Stimulated activated CD4-positive, alpha-beta T cell treated with anti-CD3 and anti-CD28 coated beads, Interleukin-15, amount 100 ng/mL, for 1 hour (primary cell): ENCODE measurements at places on chromosomes 4 and X.

DNA sequence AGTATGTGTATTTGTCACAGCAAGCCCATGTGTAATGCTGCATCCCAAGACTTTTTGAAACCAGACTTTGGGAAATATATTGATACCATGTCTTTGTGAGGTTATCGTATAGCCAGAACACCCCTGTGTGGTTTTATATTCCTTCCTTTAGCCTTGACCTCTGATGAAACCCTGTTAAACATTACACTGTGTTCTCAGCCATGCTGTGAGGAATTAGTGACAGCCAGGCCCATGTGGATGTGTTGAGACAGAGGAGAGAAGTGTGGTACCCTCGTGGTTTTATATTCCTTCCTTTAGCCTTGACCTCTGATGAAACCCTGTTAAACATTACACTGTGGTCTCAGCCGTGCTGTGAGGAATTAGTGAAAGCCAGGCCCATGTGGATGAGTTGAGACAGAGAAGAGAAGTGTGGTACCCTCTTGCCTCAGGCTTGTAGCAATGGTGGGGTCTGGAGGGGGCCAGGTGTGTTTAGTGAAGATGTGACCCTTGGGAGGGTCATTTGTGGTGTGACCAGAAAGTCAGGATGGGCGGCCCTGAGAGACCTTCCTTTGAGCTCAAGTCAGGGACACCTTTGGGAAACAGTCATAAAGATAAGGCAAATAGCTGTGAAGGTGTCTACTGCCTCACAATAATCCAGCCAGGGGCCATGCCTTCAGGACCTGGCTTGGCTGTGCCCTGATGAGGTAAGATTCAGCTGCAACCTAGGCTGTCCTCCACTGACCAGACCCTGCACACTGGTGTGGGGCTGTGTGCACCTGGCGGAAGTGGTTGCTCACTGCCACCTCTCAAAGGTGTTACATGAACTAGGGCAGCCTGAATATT is 110.0 kb downstream of the IRF2 start:
- DNase-seq = no peak

- no peak for DNase-seq
These were observed 61.6 kb downstream of the HPGD start for GRCh38 chr4:174460684-174461083.

- DNase-seq = no peak
These were observed 34.2 kb upstream of the SULT1E1 start for GRCh38 chr4:69894186-69894585.

GRCh38 chrX:152847281-152847680 is 16.4 kb downstream of the NSDHL start:
- no peak for DNase-seq

- DNase-seq = no peak
These were observed 61.9 kb downstream of the ASB9 start for GRCh38 chrX:15207994-15208393.

GRCh38 chr4:4919927-4920326 is 60.5 kb downstream of the MSX1 start:
- DNase-seq = no peak

DNA sequence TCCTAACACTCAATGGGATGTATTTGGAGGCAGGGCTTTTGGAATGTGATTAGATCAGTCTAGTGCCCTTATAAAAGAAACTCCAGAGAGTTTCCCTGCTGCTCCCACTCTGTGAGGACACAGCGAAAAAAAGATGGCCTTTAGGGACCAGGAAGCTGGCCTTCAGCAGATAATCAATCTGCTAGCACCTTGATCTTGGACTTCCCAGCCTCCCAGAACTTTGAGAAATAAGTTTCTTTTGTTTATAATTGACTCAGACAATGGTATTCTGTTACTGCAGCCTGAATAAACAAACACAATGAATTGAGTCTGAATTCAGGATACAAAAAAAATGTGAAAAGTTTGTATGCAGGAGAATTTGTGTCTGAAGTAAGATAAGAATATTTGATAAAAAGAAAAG is 842.1 kb downstream of the FSTL5 start:
- no peak for DNase-seq

GRCh38 chr4:8069102-8069752 is 89.4 kb downstream of the ABLIM2 start:
- no peak for DNase-seq

DNA sequence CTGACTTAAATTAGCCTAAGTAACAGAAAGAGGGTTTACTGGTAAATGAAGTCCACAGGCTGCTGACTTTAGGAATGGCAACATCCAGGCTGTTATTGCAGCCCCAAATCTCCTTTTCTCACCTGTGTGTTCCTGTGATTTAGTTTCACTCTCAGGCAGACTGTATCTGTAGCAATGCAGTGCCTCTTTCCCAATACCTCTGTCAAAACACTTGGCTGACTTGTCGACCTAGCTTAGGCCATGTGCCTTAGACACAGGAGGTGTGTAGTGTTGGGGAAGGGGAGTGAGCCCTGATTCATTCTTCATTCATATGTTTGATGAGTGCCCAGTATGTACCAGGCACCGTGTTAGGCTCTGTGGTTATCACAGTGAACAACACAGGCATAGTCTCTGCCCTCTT is 46.9 kb downstream of the JADE3 start:
- DNase-seq = no peak

- no peak for DNase-seq
These were observed 18.6 kb downstream of the RXFP1 start for GRCh38 chr4:158540125-158540907.

- DNase-seq = no peak
These were observed 105.3 kb upstream of the CBR4 start for GRCh38 chr4:169115144-169115896.

DNA sequence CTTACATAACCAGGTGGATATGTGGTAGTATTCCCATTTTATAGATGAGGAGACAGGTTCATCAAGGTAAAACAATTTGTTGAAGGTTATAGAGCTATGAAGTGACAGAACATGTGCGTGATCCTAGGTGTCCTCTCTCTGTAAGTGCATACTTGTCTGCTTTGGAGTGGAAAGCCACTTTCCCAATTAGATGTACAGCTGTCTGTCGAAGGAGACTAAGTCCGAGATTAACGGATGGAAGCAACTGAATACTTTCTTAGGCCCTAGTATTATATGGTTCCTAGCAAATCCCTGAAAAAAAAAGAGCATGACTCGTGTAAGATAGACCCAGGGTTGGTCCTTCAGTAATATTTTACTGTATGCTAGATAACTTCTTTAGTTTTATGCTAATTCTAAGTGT is 19.7 kb downstream of the TMEM131L start:
- no peak for DNase-seq

GRCh38 chr4:56681853-56682525 is 893 bp upstream of the HOPX start:
- no peak for DNase-seq

DNA sequence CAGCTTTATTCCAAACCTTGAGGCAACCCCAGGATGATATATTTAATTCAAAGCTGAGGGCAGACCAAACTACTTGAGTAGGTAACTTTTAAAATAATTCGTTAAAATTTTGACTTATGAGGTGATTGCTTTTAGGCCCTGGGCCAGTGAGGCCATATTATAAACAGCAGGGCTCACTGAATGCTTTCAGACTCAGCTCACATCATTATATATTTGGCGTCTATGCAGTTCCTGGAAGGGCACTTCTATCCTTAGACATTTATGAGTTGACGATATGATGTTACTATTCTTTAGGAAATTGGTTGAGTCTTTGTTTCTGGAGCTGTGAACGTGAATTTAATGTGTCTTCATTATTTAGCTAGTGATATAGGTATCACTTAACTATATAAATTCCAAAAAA is 400.1 kb downstream of the PDHA2 start:
- no peak for DNase-seq

DNA sequence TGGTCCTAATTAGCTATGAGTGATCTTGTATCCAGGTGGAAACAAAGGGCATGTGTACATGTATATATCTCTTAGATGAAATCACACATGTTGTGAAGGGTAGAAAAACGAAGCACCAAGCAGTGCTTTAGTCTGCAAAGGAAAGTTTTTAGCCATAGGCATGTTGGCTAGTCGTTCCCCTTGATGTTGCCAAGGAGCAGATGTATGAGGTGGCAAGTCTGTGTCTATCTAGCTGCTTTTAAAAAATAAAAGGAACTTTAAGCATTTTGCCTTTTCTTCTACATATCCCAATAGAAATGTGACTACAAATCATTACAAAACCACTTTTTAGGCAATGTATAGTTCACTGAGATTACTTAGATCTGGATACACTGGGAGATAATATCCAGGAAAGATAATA is 63.1 kb downstream of the NSUN7 start:
- DNase-seq = no peak

GRCh38 chrX:151402719-151403390 is 5.8 kb downstream of the VMA21 start:
- no peak for DNase-seq

DNA sequence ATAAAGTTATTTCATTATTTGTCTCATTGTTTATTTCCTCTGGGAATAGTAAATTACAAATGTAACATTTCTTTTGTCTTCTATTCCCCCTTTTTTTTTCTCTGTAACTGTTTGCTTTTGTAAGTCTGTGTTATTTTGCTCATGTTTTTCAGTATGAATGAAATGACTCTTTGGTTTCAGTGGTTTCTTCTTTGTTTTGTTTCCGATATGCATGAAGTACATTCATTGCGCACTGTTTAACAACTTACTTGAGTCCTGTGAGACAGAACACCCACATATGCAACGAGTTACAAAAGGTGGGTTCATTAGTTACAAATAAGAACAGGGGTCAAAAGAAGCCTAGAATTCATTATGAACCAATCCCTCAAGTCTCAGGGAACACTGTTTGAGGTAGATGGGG is 175.0 kb upstream of the UGT8 start:
- DNase-seq = no peak

DNA sequence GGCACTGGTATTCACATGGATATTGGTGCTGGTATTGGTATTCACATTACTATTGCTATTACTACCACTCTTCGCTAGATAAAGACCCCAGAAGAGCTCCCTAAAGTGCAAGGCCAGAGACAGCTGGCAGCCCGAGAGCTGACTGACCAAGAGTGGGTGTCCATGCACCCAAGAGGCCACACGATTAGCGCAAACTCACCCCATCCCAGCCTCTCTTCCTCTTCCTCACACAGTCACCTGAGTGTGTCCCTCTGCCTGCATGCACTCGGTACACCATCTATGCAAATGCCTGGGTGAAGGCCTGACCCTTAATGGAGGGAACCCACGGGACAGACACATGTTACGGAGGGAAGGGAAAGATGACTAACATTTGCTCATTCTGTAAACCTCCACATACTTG is 86.7 kb downstream of the HAUS3 start:
- DNase-seq = no peak

DNA sequence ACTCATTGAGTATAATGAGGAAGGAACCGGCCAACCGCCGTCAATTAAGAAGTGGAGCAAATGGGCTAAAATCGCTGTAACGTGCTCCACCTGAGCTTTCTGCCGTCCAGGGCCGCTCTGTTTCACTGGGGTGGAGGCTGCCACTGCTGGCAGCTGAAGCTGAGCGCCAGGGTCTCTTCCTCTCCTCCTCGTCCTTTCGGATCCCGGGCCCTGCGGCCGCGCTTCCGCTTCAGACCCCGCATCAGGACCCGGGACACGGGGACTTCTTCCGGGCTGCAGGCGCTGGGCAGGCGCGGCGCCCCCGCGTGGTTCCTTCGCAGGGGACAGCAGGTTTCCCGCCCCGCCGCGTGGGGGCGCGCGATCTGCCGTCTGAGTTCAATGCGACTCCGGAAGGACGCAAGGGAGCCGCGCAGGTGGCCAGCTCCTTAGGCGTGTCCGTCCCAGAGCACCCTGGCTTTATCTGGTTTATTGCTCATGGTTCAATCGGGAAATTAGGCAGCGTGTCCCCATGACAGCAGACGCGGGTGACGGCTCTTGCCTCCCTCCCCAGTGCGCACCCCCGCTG is 519.8 kb downstream of the TRIML1 start:
- no peak for DNase-seq

- DNase-seq = peak; percentile 9
These were observed 159.6 kb downstream of the TET2 start for GRCh38 chr4:105306158-105306781.

DNA sequence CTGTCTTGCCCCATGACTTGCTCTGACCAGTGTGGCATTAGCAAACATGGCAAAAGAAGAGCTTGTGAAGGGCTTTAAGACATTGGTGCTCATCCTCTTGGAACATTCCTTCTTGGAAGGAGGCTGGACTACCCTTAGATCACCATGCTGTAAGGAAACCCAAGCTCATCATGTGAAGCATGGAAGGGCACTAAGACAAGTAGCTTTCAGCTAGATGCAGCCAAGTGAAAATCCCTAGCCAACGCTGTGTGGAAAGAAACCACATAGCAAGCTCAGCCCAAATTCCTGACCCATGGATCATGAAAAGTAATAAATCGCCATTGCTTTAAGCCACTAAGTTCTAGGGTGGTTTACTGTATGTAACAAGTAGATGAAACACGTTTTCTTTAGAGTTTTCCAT is 12.4 kb upstream of the PACRGL start:
- DNase-seq = no peak

GRCh38 chrX:43688586-43688985 is 32.5 kb downstream of the MAOA start:
- DNase-seq = no peak

DNA sequence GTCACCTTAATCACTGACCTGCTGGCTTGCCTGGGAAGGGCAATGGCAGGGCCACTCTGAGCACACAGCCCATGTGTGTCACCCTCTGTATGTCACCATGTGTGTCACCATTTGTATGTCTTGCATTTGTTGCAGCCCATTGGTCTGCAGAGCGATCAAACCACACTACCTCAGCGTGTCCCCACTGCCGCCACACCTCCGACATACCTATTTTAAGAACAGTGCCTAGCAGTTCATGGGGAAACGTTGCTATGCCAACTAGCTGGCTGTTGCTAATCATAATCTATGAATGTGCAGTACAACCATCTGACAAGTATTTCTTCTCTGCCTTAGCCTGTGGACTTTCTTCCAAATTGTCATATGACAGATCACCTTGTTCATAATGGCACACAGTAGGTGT is 8.0 kb upstream of the CRMP1 start:
- DNase-seq = no peak

DNA sequence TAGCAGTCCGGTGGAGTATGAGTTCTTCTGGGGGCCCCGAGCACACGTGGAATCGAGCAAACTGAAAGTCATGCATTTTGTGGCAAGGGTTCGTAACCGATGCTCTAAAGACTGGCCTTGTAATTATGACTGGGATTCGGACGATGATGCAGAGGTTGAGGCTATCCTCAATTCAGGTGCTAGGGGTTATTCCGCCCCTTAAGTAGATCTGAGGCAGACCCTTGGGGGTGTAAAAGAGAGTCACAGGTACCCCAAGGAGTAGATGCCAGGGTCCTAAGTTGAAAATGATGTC is 852 bp downstream of the MAGEH1 start:
- no peak for DNase-seq

DNA sequence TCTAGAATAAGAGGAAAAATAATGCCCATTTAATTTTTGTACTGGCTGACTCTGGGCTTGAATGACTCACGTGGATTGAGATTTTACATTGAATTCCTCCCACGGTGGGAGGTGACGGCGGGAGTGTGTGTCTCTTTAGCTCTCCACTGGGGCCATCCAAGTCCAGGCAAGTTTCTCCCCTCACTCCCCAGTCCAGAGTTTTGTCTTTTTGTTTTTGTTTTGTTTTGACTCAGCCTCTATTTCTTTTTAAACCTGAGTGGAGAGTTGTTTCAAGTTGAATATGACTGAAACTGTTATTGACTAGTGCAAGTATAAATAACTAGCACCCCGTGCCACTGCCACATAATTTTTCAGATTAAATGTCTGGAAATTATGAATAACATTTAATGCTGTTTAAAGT is 13.6 kb downstream of the CHST7 start:
- DNase-seq = no peak
